NCI-H1092 treated with DMSO at 0.1 percent for 48 hours (cell line): ENCODE measurements at places on chromosomes 1 and 21.

DNA sequence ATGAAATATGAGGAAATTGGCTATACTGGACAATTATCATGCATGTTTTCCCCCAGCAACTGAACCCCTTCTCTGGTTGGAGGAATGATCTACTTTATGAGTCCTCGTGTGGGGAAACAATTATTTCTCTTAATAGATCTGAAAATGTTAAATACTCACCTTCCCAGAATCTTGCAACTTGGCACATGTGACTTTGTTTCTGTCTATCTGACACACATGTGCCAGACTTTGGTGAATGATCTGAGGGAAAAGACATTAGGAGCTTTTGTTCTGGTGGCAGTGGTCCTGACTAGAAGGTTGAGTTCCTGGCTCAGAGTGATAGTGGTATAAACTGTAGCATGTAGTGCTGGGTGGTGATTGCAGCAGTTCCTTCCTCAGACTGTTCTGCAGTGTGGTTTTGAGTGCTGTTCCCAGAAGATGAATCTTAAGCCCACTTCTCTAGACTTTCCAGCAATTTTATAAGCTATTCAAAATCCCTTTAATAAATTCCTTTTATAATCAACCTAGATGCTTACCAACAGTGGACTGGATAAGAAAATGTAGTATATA lies 59.3 kb upstream of the B3GALNT2 start:
- DNase-seq = no peak

DNA sequence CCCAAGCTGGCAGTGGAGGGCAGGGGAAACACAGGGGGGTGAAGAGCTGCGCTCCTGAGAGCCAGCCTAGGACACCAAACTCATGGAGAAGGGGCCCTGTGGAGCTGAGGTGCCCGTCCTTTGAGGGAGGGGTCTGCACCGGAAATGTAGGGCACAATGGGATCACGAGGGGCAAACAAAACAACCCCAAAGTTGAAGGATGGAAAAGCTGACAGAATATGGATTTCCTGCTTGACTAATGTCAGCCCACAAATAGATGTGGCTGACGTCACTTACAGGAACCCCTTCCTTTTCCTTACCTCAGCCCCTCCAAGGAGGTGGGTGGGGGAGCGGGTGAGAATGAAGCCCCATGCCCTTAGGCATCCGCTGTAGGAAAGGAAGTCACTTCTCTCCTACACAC lies 110.9 kb downstream of the KCNN3 start:
- no peak for DNase-seq

DNA sequence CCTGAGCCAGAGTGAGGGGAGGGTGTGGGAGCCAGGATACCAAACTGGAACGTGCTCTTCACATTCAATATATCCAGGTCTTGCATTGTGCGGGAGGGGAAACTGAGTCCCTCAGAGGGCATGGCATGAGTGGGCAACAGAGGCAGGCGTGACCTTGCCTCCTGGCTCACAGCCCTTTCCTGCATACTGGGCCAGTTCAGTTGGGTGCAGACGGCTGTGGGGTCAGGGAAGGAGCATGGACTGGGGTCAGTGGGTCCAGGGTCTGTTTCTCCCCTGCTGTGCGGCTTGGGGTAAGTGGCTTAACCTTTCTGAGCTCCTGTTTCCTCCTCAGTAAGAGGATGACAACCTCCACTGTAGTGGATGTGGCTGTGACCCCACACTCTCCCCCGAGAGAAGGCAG lies 16.6 kb downstream of the SERINC2 start:
- no peak for DNase-seq

GRCh38 chr21:39088831-39089380 lies 94.3 kb downstream of the PSMG1 start:
- DNase-seq = no peak

GRCh38 chr1:37764888-37765441 lies at the start of gene EPHA10:
TSS of gene EPHA10 (minus strand) at chr1:37765120. CDS start at chr1:37765066, 54 bp downstream.
- DNase-seq = peak; percentile 88

GRCh38 chr21:17585875-17586450 lies 26.7 kb downstream of the BTG3 start:
- DNase-seq = peak; percentile 58

DNA sequence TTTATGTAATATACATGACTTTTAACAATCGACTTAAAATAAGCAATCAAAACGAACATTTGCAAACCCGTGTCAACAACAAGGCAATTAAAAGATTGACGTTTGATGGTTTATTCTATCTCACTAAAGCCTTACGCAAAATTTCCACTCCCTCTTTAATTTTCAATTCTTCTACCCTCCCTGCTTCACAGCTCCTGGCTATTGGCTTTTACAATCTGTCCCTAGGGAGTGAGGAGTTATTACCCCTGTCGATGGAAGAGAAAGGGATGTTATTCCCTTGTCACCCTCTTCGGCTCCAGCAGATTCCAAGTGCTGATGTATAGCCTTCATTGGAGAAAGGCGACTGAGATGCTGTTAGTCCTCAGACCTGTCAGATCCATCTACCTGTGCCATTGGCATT lies 161.3 kb downstream of the ZNF281 start:
- DNase-seq = no peak

DNA sequence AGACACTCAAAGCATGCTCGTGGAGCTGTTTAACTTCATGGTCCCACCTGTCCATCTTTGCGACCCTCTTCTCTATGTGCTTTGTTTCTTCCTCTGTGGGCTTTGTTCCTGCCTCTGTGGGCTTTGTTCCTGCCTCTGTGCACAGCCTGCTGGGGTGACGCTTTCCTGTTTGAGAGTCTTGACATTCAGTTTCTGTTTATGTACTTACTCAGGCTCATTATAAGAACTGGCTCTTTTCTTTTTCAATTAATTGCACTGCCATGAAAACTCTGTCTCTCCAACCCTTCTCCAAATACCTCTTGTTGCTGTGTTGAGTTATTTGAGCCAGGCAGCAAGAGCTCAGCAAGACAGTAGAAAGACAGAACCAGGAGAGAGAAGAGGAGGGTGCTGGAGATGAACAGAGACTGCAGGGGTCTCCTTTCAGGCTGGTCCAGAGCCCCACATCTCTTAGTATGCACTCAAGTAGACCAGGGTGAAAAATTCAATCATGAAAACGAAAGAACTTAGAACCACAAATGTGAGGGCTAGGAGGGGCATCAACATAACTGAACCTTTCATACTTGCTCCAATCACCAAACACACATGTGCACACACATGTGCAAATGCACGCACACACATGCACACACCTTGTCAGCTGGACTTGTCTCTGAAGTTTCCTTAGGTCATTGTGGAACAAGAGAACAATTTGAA lies 88.3 kb upstream of the SGIP1 start:
- no peak for DNase-seq

DNA sequence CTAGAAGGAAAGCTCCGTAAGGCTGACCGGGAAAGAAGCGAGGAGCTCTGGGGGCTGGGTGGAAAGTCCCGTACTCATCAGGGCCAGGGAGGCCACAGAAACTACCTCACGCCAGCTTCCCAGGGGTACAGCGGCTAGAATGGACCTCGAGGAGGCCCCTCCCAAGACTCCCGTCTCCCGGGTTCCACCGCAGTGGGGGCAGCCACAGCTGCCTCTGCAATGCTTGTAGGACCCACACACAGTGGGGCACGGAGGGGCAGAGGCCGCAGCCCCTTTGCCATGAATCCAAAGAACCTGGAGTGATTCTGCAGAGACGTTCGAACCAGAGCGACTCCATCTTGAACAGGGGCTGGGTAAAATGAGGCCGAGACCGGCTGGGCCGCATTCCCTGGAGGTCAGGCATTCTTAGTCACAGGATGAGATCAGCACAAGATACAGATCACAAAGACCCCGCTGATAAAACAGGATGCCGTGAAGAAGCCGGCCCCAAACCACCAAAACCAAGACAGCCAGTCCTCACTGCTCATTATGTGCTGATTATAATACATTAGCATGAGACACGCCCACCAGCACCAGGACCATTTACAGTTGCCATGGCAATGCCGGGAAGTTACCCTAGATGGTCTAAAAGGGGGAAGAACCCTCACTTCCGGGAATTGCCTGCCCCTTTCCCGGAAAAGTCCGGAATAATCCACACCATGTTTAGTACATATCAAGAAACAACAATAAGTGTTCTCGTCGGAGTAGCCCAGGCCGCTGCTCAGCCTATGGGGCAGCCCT lies 1.6 kb upstream of the ANKRD65 start:
- DNase-seq = no peak

GRCh38 chr1:97533358-97533757 lies 387.5 kb downstream of the DPYD start:
- DNase-seq = no peak

DNA sequence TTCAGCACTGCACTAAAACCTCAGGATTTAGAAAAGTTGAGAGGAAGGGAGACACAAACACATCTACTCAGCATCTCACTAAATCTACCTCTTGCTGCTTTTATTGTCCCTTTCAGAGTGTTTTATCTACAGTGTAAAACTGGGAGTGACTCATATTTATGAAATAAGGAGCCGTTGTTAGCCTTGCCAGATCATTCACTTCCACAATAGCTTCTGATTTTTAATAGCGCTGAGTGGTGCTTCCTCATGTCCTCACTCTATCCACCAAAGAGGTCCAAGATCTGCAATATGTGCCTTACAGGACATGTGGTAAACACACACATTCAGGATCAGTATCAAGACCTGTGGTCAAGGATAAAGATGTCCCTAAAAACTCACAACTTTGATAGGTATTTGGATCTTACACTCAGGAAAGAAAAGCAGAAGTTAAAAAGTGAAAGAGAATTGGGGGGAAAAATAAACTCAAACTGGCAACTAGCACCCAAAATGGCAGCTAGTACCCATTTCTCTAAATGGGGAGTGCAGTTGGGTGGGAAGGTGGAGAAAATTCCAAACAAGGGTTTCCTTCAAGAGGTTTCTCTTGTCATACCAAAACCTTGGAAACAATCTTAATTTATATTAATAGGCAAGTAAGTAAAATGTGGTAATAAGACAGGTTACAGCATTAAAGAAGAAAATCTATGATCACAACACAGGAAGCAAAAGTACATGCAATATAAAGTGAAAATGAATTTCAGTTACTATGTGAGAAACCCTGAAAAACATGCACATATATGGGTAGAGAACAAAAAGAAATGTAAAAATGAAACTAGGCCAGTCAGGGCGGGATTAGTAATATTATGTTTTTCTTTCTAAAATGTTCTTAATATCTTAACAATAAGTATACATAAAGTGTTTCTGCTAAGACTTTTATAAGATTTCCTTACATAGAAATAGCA lies 15.9 kb downstream of the DUSP10 start:
- no peak for DNase-seq

DNA sequence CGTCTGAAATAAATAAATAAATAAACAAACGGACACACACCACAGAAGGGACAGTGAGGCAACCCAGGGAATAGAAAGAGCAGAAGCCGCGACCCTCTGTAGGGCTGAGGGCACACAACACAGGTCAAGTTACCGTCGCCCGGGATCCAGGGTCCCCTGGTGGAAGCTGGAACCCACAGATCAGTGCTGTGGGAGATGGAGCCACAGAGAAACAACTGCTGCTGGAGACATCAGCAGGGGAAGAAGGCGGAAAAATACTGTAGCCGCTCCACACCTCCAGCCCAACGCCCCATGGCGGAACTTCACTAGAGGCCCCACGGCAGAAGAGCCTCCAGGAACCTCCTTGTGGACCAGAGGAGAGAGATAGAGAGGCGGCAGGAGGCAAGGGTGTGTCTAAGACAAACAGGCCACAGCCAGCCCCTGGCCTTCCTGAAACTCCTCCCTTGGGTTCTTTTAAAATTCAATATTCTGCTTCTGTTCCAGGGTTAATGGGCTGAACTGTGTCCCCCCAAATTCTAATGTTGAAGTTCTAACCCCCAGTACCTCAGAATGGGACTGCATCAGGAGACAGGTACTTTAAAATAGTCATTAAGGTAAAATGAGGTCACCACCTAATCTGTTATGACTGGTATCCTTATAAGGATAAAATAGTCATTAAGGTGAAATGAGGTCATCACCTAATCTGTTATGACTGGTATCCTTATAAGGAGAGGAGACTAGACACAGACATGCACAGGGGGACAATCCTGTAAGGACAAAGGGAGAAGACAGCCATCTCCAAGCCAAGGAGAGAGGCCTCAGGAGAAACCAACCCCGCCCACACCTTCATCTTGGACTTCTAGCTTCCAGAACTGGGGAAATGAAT lies 7.7 kb upstream of the HLCS start:
- no peak for DNase-seq

GRCh38 chr1:13666317-13666716 lies 33.7 kb upstream of the PRDM2 start:
- no peak for DNase-seq

DNA sequence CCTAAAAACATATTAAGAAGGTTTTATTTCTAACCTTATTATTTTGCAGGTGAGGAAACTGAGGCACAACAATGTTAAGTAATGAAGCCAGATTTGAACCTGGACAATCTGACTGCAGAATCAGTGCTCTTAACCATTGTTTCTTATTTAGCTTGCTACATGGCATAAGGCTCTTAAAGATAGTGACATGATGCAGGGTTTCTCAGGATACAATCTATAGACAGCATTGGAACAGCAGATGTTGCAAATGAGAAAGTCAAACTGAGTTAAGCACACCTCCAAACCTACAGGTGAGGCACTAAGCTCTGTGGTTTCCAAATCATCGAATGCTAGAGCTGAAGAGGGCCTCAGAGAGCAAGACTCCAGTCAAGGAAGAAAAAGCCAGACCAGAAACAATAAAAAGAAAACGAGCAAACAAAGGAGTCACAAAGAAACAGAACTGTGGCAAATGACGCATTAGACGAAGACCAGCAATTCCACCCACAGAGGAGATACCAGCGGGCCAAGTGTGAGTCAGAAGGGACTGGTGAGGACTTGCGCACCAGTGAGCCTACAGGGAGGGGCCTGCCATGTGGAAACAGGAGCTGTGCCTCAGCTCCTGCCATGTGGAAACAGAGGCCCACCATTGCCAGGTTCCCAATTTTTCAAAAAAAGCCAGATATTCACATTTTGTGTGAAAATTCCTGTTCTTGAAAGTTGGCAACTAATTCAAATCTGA lies 14.4 kb downstream of the CD58 start:
- DNase-seq = no peak

DNA sequence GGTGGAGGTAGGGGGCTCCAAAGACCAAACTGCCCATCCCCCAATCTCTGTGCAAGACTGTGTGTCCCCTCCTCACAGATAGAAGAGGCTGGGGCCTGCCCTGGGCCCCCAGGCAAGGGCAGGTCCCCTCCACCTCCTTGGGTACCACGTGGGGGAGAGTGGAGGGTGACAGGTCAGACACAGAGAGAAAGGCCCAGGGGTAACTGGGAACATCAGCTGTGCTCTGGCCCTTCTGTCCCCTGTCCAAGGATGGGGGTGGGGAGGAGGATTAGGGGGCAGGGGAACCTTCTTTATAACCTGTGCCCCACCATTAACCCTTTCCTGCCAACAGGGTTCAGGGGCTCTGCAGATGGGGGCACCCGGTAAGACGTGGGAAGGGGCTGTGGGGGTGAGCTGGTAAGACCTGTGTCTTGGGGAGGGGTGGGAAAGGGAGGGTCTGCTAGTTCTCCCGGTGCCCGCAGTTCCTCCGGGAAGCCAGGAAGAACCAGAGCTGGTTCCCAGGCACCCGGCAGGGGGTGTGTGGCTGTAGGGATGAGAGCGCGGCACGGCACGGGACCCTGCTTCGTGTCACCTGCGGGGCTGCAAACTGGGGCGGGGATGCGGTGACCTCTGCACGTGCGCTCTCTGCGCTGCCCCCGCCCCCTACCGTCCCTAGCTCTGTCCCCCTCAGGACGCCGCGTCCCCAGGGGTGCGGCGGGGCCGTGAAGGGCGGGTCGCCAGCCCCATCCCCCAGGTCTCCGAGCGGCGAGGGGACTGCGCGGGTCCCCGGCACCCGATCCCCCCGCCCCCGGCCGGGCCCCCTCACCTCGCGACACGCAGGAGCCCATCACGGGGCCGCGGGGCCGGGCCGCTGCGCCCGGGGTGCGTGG lies 601 bp downstream of the FAM131C start:
- no peak for DNase-seq

- DNase-seq = no peak
These were observed 24.7 kb downstream of the TFF3 start for GRCh38 chr21:42290505-42290904.

- peak; percentile 99 for DNase-seq
These were observed 61.2 kb downstream of the ERI3 start for GRCh38 chr1:44293761-44294315.
